ENCODE measurements at places on chromosomes 6 and 20.

GRCh38 chr20:35992713-35993335, 24.4 kb downstream of the CNBD2 start:
- peak; percentile 70 for DNase-seq

- DNase-seq: no peak
Observed at GRCh38 chr6:13139119-13139518, 189.2 kb downstream of the TBC1D7 start.

DNA sequence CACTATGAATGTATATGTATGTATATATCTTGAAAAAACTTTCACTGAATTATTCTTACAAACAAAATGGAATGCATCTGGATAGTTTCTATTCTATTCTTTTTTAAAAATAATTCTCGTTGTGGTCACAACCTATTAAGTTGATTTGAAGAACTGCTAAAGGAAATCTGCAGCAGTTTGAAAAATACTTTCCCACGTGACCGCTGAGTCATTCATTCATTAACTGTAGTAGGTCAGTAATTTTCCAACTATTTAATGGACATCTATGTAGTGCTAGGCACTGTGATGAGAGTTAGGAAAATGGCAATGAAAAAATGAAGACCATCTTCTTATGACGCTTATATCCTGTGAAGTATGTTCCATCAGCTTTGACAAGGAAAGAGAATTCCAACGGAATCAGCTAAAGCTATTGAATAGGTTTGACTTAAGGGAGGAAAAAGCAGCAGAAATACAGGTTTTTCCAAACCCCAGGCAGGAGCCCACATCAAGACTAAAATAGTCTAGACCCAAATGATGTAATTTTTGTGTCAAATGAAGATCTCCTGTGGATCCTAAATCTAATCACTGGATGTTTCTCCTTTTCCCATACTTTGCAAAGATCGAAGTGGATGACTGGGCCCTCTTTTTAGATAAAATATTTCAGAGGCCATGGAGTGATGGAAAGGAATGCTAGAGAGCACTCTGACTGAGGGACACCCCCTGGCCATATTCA, 4.1 kb upstream of the EFHC1 start:
- no peak for DNase-seq

DNA sequence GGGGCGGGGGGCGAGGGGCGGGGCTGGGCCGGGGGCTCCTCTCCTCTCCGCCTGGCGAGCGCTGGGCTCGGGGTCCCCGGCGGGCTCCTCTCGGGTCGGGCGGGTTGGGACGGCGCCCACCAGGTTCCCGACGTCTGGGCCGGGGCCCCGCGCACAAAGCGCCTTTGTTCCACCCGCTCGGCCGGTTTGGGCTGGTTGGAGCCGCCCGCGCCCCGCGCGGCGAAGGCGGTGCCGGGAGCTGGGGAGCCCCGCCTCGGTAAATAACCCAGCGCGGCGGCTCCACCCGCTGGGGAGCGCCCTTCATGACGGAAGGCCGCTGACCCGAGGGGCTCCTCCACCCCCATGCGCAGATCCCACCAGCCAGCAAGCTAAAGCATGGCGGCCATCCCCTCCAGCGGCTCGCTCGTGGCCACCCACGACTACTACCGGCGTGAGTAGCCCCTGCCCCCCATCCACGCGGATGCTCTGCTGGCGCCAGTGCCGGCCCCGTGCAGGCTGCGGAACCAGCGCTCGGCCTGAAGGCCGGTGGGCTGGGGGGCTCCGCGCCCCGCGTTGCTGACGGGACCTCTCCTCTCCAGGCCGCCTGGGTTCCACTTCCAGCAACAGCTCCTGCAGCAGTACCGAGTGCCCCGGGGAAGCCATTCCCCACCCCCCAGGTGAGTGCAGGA, 503 bp downstream of the PPDPF start:
- DNase-seq: peak; percentile 65

- no peak for DNase-seq
Observed at GRCh38 chr20:43590036-43590391, 723 bp upstream of the IFT52 start.

DNA sequence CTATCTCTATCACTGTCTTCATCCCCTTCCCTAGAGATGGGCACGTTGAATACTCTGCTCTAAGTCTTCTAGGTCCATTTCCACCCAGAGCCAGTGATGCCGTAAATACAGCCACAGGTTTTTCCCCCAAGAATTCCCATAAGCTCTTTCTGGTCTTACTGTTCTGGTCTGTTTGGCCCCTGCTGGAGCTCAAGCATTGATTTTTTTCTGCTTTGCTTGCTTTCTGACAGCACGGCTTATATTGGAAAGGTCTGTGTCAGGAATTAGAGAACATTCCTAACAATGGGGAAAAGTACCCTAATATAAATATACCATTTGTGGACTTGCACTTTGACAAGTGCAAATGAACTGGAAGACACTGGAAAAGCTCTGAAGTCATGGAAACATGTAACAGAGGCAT, 302.6 kb downstream of the TSHZ2 start:
- no peak for DNase-seq

GRCh38 chr6:166194914-166195859, 27.5 kb upstream of the TBXT start:
- DNase-seq: no peak

GRCh38 chr6:3624250-3625136, 127.0 kb downstream of the PXDC1 start:
- DNase-seq: no peak

- DNase-seq: no peak
Observed at GRCh38 chr20:35648836-35649235, 15.9 kb downstream of the CPNE1 start.

- no peak for DNase-seq
Observed at GRCh38 chr20:25052255-25053194, 5.4 kb downstream of the ACSS1 start.

DNA sequence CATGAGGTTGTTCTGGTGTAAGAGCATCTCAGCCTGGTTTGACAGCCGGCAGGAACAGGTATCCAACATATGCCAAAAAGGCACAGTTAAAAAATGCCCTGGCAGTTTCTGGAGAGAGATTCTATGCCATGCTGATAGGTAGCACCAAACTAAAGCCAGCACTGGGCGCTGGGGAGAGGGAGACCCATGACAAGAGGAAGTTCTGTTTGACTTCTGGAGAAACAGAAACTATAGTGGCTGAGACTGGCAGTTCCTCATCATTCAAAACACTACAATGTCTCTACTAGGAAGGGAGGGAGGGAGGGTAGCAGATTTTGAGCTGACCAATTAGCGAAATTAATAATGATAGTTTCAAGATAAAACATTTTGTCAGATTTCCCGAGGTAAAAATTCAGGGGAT, 174.1 kb downstream of the ADAT2 start:
- DNase-seq: no peak

DNA sequence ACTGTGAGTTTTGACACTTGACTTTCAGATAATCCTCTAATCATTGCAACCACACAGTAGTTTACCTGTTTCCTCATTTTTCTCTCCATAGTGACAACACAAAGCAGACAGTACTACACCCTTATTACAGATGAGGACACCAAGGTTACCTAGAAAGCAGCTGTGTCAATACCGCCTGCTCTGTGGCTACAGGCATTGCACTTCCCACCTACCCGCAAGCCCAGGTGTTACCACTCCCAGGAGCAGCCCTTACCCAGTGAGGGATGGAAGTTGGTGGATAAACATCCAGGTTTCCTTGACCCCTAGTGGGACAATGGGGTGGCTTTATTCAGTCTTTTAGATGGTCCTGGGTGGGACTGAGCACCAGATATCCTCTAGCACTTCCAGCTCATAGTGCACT, 503.6 kb downstream of the PTPRT start:
- no peak for DNase-seq

DNA sequence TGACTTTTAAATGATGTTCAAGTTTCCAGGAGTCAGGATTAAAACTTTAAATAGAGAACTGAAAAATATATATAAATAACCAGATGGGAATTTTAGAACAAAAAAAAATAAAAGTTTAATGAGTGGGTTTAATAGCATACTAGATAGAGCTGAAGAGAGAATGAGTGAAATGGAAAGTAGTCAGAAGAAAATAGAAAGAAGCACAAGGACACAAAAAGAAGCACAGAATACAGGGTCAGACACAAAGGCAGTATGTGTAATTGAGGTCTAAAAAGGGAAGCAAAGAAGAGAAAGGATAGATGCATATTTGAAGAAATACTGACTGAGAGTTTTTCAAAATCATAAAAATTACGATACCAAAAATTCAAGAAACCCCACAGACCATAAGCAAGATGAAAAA, 159.8 kb upstream of the FERMT1 start:
- no peak for DNase-seq

DNA sequence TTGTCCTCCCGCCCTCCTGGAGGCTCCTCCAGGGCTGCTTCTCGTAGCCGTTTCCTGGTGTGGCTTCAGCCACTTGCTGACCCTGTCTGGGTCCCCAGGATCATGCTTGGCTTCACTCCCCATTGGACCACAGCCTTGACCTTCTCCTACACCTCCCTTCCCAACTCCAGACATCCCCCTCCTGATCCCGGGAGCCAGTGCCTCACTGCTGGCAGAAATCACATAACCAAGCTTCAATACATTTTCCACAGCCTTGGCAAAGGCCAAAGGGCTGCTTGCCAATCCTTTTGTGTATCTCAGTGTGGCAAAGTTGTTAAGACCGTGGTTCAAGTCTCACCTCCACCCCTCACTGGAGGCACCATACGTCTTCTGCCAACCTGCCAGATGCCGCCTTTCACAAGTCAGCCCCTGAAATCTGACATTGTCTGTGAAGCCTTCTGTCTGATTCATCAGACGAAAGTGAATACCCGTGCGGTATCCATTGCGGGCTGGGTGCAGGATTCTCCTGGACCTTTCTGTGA, 60.1 kb downstream of the PHACTR3 start:
- no peak for DNase-seq

Data from CD4-positive, alpha-beta T cell treated with Interleukin-15 for 4 hours (primary cell).